ENCODE measurements at places on chromosomes 4 and X.

DNA sequence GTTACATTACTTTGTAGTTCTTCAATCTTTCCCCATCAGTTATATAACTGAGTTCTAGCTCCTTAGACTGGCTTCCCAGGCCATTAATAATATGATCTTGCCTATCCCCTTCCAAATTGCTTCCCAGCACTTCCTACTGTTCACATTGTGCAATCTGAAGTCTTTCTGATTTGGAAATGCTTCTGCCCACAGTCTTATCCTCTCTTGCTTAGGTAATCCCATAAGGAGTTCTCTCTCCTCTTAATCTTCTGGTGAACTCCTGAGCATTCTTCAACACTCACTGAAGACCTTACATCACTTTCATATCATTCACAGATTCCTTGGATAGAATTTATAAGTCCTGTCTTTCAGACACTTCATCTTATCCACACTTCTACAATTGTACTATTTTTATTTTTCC is 132.7 kb upstream of the TTC29 start:
- no peak for DNase-seq

DNA sequence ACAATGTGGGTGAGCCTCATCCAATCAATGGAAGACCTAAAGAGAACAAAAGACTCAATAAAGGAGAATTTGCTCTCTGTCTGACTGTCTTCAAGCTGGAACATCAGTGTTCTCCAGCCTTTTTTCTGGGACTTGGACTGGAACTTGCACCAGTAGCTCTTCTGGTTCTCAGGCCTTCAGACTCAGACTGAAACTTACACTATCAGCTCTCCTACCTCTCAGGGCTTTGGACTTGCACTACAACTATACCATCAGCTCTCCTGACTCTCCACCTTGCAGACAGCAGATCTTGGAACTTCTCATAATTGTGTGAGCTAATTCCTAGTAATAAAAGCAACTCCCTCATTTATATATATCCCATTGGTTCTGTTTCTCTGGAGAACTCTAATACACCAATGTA is 185.9 kb downstream of the SMIM20 start:
- no peak for DNase-seq

DNA sequence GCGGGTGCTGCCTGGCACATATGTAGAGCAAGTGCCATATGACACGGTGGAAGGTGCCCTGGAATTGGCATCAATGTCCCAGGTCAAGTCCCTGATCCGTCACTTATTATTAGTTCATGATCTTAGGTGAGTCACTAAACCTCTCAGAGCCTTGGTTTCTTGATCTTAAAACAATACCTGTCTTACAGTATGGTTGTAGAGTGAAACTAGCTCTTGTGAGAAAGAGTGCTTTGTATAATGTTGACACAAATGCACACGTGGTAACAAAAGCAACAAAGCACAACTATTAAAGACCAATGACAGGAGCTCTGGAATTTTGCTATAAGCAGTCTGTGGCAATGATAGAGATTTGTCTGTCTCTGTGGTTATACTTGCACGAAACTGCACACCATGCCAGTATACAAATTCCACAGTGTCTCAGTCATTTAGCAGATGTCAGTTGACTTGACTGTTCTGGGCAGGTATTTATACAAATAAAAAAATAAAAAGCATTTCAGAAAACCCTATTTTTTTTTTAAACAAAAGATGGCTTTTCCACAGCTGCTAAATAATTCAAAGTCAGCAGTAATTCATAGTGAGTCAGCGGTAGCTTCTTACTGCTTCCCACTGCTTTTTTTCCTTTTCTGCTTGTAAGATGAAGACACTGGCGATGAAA is 19.7 kb upstream of the ACSL1 start:
- DNase-seq: no peak

DNA sequence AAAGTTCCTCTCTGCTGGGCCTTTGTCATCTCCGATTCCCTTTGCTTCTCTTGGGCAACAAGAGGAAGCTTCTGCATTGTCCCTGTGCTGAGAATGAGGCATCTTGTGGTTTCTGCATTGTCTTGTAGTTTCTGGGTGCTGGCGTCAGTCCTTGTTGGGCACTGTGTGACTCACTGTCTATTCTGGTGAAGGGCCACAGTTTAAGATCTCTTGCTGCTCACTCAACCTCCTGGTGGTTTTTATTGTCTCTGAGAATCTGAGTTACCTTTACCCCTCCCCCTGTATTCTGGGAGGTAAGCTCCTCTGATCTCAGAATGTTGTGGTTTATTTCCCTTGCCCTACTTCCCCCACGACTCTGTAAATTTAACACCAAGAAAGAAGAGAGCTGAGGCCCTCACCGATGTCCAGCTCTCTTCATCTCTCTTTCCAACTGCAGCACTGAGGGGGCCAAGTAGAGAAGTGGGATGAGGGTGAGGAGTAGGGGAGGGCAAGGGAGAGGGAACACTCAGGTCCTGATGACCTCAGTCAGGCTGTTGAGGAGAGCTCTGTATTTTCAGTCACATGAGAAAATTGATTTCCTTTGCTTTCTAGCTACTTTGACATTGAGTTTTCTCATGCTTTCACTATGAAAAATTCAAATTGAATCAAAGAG is 441.6 kb upstream of the PITX2 start:
- DNase-seq: peak; percentile 28

Measured in H54 (cell line).